ENCODE measurements at places on chromosomes 11 and 22.

GRCh38 chr11:44622190-44622650, 56.8 kb downstream of the CD82 start:
- no peak for DNase-seq

- DNase-seq = no peak
These were observed 12.3 kb downstream of the IPO7 start for GRCh38 chr11:9396752-9397151.

DNA sequence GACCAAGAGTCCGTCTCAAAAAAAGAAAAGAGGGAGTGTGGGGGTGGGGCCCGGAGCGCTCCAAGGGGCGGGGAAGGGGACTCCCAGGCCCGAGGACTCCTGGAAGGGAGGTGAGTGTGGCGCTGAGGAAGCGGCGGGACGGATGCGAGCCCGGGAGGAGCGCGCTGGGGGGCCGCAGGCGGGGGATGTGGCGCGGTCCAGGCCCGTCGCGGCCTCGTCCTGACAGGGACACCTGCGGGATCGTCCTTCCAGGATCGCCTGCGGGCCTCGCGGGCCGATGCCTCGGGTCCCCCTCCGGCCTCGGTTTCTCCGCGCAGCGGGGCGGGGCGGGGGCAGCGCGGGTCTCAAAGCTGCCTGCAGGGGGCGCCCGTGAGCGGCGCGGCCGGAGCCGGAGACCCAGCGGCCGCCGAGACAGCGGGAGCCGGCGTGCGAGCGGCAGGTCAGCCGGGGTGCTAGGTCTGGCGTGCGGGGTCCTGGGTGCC, 3.8 kb upstream of the ADORA2A start:
- peak; percentile 40 for DNase-seq

GRCh38 chr11:117482881-117483280, 155.2 kb downstream of the CEP164 start:
- no peak for DNase-seq

GRCh38 chr11:122036018-122036417, 80.0 kb downstream of the BLID start:
- DNase-seq = peak; percentile 92

- DNase-seq = no peak
These were observed 70.3 kb downstream of the PGR start for GRCh38 chr11:101059331-101059730.

DNA sequence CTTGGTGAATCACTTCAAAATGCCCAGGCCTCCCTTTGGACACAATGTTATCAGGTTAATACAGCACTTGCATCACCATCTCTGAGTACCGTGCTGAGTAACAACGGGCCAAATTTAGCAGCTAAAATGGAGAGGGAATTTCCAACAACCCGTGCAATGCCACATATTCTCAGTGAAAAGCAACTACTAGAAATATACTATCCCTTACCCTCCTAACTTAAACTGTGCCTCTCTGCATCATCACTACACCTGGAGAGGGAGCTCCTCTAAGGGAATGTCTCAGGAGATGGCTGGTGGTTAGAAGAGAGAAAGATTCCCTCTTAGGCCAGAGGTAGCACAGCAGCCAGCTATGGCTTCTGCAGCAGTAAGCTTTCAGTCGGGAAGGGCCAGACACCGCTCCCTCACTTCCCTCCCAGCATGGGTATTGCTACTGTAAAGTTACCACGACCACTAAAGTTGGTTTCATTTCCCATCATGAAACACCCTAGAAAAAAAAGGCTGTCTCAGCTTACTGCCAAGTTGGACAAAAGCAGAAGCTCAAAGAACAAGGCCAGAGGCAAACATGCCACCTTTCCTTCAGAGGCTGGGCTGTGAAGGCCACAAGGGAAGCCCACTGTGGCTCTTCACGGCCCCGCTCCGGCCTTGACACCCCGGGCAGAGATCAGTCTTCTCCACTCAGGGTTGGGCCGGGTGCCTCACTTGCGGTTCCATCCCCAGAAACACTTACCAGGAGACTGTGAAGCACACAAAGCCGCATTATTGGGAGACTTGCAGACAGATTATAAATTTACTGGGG, 3.9 kb downstream of the MAML2 start:
- DNase-seq = peak; percentile 92

GRCh38 chr11:77269484-77270123, 31.9 kb downstream of the GDPD4 start:
- peak; percentile 65 for DNase-seq

- DNase-seq = peak; percentile 83
These were observed 168.5 kb downstream of the ARHGAP42 start for GRCh38 chr11:100855466-100856067.

DNA sequence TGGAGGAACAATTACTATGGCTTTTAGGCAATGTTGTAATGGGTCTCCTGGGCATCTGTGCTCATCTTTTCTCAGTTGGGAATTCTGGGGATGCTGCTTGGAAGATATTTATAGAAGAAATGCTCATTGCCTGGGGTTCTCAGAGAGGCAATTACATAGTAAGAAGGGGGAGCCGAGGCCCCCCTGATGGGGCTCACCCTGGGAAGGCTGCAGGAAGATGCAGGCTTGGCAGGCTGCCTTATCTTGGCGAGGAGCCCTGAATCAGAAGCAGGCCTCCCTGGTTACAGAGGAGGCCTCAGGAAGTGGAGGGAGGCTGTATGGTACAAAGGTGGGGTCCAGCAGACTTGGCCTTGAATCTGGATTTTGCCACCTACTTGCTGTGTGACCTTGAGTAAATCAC, 60.6 kb upstream of the CRYBB3 start:
- DNase-seq = peak; percentile 61

- no peak for DNase-seq
These were observed 289.1 kb downstream of the TBC1D22A start for GRCh38 chr22:47051441-47052071.

DNA sequence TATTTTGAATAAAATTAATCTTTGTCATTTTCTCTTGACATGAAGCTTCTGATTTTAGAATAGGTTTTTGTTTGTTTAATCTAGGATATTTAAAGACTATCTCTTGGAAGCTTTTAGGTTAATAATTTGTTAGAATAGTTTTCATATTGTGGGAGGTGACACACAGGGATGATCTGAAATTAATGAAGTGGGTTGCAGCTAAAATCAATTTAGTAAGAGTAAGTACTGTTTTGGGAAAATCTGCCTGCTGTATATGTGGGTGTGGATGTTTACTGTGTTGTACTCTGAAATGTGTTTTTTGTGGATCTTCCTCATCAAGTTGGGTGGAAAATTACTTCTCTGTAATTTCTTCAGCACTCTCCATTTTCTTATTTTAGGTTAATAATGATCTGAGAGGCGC, 67.3 kb downstream of the BID start:
- peak; percentile 3 for DNase-seq

DNA sequence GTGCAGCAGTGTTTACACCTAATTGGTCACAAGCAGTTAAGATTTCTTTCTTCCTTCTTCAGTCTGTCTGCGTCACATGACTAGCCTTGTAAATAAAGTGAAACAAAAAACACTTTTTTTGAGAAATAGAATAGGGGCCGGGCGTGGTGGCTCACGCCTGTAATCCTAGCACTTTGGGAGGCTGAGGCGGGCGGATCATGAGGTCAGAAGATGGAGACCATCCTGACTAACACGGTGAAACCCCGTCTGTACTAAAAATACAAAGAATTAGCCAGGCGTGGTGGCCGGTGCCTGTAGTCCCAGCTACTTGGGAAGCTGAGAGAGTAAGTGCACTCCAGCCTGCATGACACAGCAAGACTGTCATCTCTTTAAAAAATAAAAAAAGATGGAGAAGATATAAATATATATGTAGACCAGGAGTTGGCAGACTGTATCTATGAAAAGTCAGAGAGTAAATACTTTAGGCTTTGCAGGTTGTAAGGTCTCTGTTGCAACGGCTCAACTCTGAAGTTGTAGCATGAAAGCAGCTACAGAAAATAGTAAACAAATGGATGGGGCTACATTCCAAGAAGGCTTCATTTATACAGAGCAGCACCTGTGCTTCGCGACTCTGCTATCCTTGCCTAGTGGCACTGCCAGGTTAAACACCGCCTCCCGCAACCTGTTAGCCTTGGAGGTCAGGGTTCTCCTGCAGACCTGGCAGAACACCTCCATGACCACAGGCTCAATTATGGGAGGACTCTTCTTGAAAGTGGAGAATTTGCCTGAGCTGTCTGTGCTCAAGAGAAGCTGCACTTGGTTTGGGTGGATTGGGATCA, 55.9 kb downstream of the PPP6R2 start:
- no peak for DNase-seq

GRCh38 chr11:78149646-78150045, 10.2 kb upstream of the ALG8 start:
- peak; percentile 85 for DNase-seq

DNA sequence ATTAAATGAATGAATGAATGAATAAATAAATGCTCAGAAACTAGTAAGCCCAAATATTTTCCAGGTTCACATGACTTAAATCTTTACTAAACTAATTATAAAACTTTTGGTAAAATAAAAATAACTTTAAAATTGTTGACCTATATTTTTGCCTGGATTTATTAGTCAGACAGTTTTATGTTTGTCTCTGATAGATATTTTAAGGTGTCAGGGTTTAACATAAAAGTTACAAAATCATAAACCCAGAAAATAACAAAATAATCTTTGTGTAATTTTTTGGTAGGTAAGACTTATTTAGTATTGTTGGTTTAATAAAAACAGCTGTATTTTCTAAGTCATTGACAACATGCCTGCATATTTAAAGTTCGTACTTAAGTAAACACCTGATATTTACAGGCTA, 27.4 kb upstream of the HEPHL1 start:
- no peak for DNase-seq

DNA sequence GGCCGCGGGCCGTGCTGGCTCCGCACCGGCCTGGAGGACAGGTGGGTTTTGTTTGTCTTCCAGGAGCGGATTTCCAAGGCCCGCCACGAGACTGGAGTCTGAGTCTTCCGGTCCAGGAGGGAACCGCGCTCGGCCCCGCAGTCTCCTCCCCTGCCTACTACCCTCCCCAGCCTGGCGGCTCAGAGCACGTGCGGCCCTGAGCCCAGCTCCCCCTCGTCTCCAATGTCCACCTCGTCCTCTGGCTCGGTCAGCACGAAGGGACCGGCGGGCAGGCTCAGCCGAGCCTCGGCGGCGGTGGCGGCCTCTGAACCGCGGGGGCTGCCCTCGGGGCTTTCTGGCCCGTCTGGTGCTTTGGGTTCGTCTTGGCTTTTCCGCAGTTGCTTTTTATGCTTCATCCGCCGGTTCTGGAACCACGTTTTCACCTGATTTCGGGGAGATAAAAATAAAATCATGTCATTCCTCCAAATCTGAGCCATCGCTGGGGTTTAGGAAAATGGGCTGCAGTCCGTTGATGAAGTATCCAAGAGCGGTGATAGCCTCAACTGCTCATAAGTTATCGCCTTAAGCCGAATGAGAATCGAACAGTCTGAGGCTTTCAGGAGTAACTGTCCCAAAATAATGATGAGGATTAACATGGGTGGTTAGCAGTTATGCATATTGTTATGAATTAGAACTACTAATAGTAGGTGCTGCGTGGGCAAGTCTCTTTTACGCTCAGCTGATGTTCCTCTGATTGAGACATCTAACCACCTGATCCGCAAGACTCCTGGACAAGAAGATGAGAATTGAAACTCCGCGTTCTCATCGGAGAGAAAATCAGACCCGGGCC, 4.0 kb downstream of the BSX start:
- DNase-seq = no peak

GRCh38 chr11:108958368-108959104, 293.7 kb downstream of the DDX10 start:
- DNase-seq = peak; percentile 51

DNA sequence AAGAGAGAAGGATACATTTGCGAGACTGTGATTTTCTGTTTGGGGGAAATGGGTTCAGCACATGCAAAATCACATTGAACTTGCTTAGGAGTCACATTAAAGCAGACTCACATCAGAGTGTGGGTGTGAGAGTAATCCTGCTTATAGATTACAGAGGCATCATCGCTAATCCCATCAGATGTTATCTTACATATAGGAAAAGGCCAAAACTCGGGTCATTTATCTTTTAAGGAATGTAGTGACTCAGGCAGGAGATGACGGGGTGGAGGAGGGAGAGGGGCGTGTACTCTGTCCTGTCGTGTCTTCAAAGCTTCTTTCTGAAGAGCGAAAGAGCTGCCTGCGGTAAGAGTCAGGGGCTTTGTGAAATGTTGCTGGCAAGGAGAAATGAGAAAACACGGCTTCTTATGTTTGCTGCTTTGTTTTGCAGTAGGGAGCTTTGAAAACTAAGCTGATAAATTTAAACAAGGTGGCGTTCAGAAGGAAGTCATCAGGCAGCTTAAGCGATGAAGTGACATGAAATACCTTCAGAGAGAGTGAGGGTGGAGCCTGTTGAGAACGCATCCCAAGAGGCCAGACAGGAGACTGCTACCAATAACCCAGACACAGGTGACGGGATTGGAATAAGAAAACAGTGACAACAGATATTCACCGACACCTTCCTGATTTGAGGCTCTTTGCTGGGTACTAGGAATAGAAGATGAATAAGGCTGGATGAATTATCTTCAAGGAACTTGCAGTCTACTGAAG, 2.2 kb upstream of the C11orf16 start:
- DNase-seq = peak; percentile 65

GRCh38 chr22:28116219-28116673, 197.2 kb upstream of the PITPNB start:
- DNase-seq = peak; percentile 89

- DNase-seq = peak; percentile 64
These were observed 1.3 kb downstream of the EHBP1L1 start for GRCh38 chr11:65576867-65577755.

- no peak for DNase-seq
These were observed 43.0 kb upstream of the NTM start for GRCh38 chr11:131327421-131327820.

DNA sequence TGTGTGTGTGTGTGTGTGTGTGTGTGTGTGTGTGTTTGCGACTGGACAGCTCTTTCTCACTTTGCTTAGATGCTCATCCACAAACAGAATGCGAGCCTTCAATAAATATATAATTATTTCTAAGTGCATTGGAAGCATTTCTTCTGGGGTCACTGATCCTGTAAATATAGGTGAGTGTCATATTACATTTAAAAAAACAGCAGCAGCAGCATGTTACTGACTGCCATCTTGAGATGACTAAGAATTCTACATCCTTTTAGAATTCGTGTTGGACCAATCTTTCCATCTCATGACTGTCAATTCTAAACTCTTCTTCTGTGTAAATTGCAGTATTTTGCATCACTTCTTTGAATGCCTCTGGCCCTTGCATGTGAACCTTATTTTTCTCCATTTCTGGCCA, 238.0 kb upstream of the DDI1 start:
- peak; percentile 58 for DNase-seq

GRCh38 chr11:95074792-95075563, 8.3 kb downstream of the SRSF8 start:
- DNase-seq = peak; percentile 12
